ENCODE measurements at places on chromosomes 12 and 14.

GRCh38 chr14:94897082-94897481 lies 127.2 kb upstream of the GSC start:
- DNase-seq = no peak

GRCh38 chr12:49027846-49028555 lies 9.4 kb upstream of the PRKAG1 start:
- no peak for DNase-seq

- no peak for DNase-seq
Observed at GRCh38 chr14:65344011-65344410, 68.5 kb upstream of the FUT8 start.

- no peak for DNase-seq
Observed at GRCh38 chr14:77275601-77276017, 4.6 kb upstream of the NGB start.

- DNase-seq = no peak
Observed at GRCh38 chr12:127555071-127555470, 711.9 kb upstream of the TMEM132C start.

DNA sequence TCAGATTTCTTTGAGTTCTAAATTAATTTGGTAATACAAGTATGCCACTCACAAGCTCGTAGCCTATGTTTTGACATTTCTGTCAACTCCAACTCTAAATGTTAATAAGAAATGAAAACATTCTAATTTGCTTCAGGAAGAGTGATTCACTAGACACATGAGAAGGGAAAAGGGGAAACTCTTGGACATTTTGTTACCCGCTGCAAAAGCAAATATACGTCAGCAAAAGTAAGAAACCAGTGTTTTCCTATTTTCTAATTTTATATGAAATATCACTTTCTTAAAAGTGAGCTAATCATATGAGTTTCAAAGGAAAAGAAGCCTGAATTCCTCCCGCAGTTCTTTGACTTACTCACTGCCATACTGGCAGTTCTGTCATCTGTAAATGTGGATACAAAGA lies 162.3 kb downstream of the GRIP1 start:
- DNase-seq = no peak

DNA sequence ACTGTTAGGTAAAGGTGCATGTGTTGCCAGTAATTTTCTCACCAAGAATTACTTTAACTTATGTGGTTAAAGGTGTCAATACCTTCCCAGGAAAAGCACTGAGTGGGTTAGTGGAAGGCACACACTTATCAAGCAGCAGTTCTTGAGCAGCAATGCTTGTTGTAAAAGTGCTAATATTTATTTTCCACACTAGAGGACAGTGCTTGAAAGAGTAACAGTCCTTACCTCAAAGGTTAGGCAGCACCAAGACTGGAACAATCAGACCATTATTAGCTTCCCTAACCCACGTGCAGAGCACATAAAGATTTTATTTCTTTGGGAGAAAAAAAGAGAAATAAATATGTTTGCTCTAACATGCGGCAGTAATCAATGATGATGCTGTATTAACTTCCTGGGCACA lies 48.8 kb upstream of the KRR1 start:
- DNase-seq = peak; percentile 35

GRCh38 chr12:51245476-51246253 lies 7.0 kb downstream of the DAZAP2 start:
- no peak for DNase-seq

DNA sequence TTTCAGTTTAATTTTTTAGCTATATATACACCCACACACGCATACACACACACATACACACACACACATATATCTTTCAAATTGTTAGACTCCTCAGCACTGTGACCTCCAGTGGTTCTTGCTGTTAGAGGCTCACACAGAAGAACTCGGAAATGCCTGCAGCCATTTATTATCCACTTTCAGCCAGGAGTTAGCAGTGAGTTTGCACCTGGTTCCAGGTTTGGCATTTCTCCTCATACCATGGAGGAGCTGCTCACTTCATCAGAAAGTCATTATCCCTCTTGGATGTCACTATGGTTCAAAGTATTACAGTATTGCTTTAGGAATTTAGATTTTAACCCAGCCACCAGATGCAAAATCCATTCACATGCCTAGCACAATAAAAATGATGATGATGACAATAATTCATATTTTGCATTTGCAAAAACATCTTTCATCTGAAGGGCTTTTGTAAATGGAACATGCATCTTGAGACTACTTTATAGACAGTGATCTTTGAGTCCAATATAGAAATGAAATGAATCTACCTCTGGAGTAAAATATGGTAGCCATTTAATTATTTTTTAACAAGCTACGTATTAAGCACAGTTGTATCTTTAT lies 42.3 kb downstream of the NPAS3 start:
- DNase-seq = peak; percentile 67

GRCh38 chr12:92602930-92603623 lies 99.7 kb upstream of the PLEKHG7 start:
- no peak for DNase-seq

Data from NCI-H526 (cell line).